ENCODE measurements at places on chromosomes 7 and 10.

GRCh38 chr10:20971901-20972300, 74.8 kb upstream of the NEBL start:
- DNase-seq, result no peak

DNA sequence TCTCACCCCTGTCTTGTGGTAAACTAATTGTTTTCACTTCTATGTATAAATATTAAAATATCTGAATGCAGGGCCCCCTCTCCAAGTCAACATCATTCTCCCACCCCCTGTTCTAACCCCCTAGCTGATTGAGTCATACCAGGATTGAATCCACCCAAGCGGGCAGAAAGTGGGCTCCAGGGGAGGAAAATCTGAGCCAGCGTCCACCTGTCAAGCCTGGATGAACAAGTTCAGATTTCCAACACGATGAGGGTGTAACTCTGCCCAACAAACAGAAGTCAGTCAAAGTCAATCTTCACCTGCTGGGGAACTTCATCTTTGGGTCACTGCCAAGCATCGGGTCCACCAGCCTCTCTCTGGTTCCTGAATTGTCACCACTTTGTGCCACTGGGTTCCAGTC, 162.9 kb upstream of the CELF2 start:
- no peak for DNase-seq

DNA sequence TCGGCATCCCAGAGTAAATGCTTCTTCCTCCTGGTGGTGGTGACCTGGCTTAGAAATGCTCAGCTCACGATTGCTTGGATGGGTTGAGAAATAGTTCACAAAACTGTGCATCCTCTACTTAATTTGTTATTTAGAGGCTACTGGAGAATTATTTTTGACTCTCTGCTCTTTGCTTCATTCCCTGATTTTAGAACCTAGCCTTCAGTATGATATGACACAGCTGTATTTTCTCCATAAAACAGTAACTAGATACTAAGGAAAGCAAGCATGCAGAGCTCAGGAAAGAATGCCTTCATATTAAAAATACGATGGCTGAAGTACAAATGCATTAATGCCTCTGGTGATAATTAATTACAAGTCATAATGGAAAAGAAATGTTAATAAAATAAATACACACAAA, 602.0 kb upstream of the COBL start:
- DNase-seq, result no peak

DNA sequence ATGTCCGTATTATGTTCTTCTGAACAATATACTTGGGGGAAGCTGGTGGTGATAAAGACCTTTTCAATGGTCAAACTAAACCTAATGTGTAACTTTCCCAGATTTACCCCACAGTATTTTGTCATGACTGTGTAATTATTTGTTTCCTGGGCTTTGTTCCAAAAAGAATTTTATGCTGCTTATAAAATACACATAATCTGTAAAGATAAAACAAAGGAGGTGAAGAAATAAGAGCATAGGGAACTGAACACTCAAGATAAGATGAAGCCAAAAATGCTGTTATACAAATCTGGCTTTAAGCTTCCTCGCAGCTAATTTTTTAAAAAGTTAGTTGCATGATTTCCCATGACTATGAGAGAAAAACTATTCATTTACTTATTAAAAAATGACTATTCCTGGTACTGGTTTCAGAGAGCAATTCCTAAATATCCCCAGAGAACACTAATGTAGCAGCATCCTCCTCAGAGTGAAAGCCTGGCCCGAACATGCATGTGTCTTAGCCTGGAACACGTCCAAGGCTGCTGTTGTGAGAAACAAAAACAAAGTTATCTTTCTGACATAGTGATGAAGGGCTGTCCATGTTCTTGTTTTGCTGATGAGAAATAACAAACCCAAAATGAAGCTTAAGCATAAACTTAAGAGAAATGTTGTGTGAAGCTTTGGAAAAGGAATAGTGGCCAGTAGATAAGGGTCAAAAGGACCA, 33.9 kb downstream of the MALSU1 start:
- no peak for DNase-seq

GRCh38 chr7:33849971-33850559, 55.3 kb upstream of the BMPER start:
- no peak for DNase-seq

DNA sequence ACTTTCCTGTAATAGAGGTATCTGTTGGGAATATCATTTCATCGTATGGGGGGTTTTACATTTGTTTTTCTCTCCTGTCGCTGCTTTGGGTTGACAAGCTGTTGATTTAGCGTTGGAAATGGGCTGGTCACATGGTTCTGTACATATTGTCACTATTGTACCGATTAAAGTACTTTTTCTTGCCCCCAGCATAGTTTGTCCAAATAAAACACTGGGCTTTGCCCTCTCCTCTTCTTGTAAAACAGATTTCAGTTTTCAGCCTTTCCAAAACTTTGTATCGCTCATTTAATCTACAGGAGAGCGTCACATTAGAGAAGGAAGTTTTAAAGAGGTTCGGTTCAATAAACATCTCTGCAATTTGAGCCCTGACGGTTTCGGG, 4.0 kb downstream of the BMI1 start:
- DNase-seq, result no peak

DNA sequence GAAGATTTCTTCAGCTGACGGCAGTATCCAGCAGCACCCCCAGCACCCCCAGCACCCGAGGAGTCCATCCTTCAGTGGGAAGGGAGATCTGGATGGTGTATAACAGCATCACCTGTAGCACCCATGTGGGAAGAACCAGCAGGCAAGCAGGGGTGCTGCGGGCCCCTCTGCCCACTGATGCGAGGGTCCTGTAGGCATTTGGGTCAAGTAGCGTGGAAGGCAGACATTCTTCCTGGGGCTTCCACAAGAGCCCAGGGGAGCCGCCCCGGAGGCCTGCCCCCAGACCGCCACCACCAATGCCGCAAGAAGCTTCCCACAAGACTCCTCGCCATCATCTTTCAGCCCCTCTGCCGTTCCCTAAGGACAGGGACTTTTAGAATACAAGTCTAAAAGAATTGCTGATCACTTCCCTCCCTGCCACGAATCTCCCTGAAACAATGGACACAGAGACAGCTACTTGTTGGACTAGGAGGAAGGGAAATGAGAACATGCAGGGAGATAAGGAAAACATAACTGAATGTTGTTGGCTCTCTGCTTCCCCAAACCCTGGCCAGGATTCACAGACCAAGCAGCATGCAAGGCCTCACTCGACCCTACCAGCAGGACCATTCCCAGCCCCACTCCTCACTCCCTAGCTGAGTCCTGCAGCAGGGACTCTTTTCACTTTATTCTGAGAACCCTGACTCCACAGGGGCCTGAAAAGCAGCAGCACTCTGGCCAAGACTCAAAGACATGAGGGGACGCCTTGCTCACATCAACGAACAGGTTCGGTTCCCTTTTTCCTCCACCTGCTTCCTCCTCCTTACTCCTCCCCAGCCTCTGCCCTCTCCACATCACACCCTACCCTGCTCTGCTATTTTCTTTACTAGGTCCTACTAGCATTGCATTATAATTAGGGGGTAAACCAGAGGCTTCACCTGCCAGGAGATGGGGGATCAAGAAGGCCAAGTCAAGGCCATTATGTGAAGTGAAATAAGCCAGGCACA, 164.5 kb downstream of the HERPUD2 start:
- DNase-seq, result no peak

- DNase-seq, result no peak
Observed at GRCh38 chr7:31290601-31291000, 49.9 kb downstream of the NEUROD6 start.

DNA sequence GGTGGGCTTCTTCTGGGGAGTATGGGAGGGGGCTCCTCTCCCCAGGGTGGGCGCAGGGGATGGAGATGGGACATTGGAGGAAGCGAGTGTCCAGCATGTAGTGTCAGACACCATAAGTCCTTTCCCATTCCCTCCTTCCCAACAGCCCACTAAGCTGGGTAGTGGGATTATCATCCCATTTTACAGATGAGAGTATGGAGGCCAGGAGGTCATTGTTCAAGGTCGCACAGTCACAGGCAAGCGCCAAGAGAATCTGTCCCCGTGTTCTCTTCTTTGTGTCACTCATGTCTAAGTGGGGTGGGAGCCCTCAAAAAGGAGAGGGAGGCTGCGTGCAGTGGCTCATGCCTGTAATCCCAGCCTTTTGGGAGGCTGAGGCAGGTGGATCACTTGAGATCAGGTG, 64.8 kb downstream of the CLIP2 start:
- no peak for DNase-seq

- DNase-seq, result no peak
Observed at GRCh38 chr7:139993169-139993568, 69.6 kb downstream of the PARP12 start.

- DNase-seq, result no peak
Observed at GRCh38 chr7:135993950-135994349, 16.8 kb upstream of the MTPN start.

DNA sequence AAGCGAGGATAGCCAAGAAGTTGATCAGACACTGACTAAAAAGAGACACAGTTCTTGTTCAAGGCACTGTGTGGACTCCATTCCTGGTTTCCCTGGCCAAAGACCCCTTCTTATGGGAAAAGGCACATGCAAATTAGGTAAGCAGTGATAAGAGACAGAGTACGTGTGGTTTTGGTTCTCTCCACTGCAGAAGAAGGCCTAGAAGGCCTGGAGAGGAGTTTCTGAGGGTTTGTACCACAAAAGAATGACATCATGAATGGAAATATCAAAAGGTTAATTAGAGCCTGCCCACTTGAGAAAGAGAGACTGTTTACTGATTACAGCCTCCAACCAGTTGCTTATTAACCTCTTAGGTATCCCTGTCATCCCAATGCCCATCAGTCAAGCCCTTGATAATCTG, 137.5 kb downstream of the ZNF365 start:
- DNase-seq, result no peak

DNA sequence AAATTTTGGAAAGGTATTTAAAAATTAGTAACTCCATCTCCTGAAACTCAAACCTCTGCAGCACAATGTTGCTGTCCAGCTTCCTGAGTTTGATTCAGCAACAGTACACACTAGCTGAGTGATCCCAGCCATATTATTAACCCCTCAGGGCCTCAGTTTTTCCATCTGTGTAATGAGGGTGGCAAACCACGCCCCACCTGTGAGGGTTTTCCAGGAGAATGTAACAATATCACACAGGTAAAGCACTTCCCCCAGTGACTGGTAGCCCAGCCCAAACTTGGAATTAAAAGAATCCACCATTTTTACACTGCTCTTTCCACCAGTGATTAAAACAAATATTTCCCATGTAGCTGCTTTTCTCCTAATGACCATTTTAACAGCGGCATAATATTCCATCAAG, 122.4 kb downstream of the SORBS1 start:
- no peak for DNase-seq

DNA sequence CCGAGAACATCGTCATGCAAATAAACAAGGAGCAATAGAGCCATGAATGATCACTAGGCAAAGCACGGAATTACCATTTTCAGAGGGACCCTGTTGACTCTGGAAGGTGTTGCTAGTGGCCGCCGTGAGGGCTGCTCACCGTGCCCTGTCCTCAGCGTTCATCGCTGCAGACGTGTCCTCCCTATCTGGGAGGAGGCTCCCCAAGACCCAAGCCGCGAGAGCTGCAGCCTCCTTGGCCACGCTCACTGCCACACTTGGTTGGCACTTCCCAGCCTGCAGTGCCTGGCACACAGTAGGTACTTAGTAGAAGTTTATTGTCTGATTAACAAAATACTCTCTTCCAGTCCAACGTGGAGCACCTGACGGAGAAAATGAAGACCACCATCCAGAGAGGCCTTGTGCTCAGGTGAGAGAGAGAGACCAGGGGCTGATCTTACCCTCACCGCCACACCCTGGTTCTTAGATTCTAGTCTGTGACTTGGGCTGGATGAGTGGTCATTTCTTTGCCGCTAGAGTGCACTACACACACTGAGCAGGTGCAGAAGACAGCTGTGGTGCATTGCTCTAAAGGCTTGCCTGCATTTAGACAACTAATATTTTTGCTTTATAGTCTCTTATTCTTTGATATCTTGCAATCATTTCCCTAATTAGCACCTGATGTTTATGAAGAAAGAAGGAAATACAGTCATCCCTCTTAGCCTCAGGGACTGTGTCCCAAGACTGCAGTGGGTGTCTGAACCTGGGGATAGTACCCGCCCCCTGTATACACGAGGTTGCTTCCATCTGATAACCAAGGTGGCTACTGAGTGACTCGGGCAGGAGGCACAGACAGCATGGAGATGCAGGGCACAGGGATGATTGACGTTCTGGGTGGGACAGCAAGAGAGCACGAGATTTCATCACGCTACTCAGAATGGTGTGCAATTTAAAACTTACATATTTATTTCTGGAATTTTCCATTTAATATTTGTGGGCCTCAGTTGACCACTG, 40.3 kb downstream of the PITRM1 start:
- no peak for DNase-seq

DNA sequence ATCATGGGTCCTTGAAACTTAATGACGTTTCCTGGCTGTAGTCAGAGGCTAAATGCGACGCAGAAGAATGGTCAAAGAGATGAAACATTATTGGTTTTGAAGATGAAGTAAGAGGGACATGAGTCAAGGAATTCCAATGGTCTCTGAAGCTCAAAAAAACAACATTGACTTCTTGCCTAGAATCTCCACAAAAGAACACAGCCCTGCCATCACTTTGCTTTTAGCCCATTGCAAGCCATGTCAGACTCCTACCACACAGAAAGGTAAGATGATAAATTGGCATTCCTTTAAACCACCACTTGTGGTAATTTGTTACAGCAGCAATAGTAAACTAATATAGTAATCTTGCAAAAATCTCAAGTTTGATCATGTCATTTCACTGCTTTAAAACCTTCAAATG, 109.4 kb downstream of the TMEM26 start:
- no peak for DNase-seq

- DNase-seq, result no peak
Observed at GRCh38 chr7:138663725-138664710, 37.1 kb downstream of the SVOPL start.

DNA sequence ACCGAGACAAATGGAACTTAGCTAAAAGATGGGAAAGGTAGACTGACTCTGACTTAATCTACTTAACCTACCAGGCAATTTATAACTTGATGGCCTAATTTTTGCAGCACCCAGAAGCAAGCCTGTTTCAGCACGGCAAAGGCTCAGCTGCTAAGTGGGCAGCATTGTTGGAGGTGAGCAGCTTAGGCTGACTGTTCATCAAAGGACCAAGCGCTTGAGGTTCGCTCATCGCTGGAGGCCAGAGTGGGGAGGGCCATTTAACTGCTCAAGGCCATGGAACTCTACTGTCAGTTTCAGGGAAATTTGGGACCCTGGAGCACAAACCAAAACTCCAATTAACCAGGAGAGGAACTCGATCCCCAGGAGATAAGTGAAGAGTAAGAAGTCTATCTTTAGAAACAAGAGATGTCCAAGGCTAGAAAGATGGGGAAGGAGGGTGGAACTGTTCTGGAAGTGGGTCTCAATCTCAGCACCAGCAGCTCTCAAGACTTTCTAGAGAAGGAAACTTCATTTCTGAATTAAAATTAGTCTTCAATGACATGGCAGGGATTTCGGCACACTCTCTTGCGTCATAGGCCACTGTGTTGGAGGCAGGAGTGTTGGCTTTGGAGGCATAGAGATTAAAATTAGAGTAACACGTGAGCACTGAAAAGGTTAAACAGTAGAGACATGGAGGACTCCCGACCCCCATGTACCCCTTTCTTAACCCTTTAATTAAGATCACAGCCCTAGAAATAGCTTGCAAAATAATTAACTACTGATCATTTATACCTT, 43.1 kb downstream of the EGFR start:
- no peak for DNase-seq

All from activated gamma-delta T cell treated with anti-CD3 and anti-CD28 coated beads, Interleukin-2, amount 50 U/mL, for 16 hours (primary cell).